Left colon (tissue), 2 donors: ENCODE measurements at places on chromosomes 7 and 10. TPM values are rescaled to one million over a fixed set of nuclear protein-coding genes. Genes with fewer than 3 reads are reported as not detected.

Gene PON1
- total RNA-seq: not detected

Gene ZNF37A
- 8.8 TPM for total RNA-seq

Gene MALRD1
- 0.36 TPM for total RNA-seq

Gene FAM24B
- 3.9 TPM for total RNA-seq

Gene HSPA12A
- total RNA-seq: 7.2 TPM

Gene UCN3
- total RNA-seq: 4.5 TPM

Gene C10orf143
- total RNA-seq: 6.9 TPM

Gene PPP1R3C
- 8.4 TPM for total RNA-seq

Gene PBLD
- 113 TPM for total RNA-seq

Gene TASOR2
- 53.2 TPM for total RNA-seq

Gene OPTN
- total RNA-seq: 122 TPM

Gene CXCL12
- total RNA-seq: 61.3 TPM

Gene EPO
- not detected for total RNA-seq

Gene ACBD7
- 0.61 TPM for total RNA-seq

Gene KLF14
- not detected for total RNA-seq

Gene MINDY4
- 3.8 TPM for total RNA-seq

Gene CDC123
- 58.8 TPM for total RNA-seq

Gene AZGP1
- total RNA-seq: 4.8 TPM

Gene NME8
- total RNA-seq: not detected

Gene TMEM176B
- total RNA-seq: 173 TPM

Gene EXOSC1
- total RNA-seq: 21.7 TPM

Gene NPC1L1
- total RNA-seq: not detected
